ENCODE measurements at places on chromosomes 13 and 19. TPM values are rescaled to one million over a fixed set of nuclear protein-coding genes. Genes with fewer than 3 reads are reported as not detected.
A peak's percentile ranks its signal among the peaks of the same experiment; 100 is the strongest.

Gene LRFN3
- polyA plus RNA-seq: 0.32 TPM

DNA sequence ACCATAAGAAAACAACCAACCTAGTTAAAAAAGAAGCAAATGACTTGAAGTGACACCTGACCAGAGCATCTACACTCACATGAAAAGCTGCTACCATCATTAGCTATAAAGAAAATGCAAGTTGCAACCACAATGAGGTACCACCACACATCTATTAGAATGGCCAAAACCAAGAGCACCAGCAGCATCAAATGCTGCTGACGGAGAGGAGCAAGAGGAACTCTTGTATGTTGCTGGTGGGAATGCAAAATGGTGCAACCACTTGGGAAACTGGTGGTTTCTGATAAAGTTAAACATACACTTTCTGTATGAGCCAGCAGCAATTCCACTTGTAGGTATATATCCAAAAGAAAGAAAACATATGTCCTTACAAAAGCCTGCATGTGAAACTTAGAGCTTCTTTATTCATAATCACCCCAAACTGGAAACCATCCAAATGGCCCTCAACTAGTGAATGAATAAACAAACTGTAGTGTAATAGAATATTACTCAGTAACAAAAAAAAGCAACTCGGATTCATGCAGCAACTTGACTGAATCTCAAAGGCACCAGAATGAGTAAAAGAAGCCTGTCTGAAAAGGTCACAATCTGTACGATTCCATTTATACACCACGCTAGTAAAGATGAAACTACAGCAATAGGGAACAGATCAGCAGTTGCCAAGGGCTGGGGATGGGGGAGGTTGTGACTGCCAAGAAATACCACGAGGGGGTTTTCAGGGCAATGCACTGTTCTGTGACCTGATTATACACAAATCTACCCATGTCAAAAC is 60.9 kb upstream of the RANBP3 start:
- no peak for DNase-seq
- no peaks in the 10 kb centered on the region for H3K27me3 ChIP-seq
- H3K4me3 ChIP-seq: no peak overlapping the region
- no peaks in the 10 kb centered on the region for H3K4me1 ChIP-seq

Gene SIGLECL1
- not detected for polyA plus RNA-seq

GRCh38 chr13:42633495-42633894 is 59.5 kb downstream of the TNFSF11 start:
- H3K4me3 ChIP-seq: no peak overlapping the region
- H3K27ac ChIP-seq: no peak overlapping the region
- no peaks in the 10 kb centered on the region for H3K36me3 ChIP-seq
- no peak for DNase-seq
- no peaks in the 10 kb centered on the region for H3K27me3 ChIP-seq

DNA sequence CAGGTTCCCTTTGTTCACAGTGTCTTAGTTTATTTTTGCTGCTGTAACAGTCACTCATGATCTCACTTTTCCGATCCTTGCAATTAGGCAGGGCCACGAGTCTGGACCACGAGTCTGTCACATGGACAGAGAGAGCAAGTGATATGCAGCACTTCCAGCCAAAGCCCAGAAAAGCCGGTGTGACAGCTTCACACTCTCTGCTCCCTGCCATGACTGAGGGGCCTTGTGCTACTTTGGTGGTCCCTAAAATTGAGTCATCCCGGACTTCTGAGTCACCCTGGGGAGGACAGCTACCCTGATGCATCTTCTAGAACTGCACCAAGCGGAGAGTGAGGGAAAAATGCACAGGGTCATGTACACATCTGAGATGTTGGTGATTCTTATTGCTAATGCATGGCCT is 179.6 kb downstream of the EFNB2 start:
- peaks cover 3% of the 10 kb centered on the region for H3K27me3 ChIP-seq
- no peaks in the 10 kb centered on the region for H3K36me3 ChIP-seq
- H3K4me3 ChIP-seq: no peak overlapping the region
- no peak for DNase-seq

- no peaks in the 10 kb centered on the region for H3K27me3 ChIP-seq
- no peak for DNase-seq
- H3K4me3 ChIP-seq: no peak overlapping the region
- H3K4me1 ChIP-seq: no peaks in the 10 kb centered on the region
Observed at GRCh38 chr13:84279166-84279565, 396.9 kb upstream of the SLITRK1 start.

DNA sequence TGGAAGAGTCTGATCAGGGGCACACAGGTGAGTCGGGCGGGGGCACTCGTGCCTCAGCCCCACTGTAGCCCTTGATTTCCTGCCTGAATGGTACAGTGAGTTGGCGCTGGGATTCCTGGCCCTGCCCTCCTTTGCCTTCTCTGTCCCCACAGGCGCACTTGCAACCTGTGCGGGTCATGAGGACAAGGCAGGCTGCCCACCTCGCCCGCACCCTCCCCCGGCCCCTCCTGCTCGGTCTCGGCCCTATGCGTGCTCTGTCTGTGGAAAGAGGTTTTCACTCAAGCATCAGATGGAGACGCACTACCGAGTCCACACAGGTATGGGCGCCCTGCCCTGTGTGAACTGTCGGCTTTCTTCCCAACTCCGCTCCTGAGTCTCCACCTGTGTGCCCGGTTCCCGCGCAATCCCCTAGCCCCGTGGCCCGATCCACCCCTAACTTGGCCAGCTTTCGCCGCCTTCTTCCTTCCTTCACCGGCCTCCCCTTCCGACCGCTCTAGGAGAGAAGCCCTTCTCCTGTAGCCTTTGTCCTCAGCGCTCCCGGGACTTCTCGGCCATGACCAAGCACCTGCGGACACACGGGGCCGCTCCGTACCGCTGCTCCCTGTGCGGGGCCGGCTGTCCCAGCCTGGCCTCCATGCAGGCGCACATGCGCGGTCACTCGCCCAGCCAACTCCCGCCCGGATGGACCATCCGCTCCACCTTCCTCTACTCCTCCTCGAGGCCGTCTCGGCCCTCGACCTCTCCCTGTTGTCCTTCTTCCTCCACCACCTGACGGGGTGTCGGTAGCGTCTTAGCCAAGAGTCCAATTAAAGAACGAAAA is 1.6 kb upstream of the KMT2B start:
- no peaks in the 10 kb centered on the region for H3K36me3 ChIP-seq
- H3K27me3 ChIP-seq: peaks cover 5% of the 10 kb centered on the region
- H3K27ac ChIP-seq: peak overlapping the region; percentile 96
- peaks cover 32% of the 10 kb centered on the region for H3K4me1 ChIP-seq
- peak overlapping the region; percentile 91 for H3K4me3 ChIP-seq

DNA sequence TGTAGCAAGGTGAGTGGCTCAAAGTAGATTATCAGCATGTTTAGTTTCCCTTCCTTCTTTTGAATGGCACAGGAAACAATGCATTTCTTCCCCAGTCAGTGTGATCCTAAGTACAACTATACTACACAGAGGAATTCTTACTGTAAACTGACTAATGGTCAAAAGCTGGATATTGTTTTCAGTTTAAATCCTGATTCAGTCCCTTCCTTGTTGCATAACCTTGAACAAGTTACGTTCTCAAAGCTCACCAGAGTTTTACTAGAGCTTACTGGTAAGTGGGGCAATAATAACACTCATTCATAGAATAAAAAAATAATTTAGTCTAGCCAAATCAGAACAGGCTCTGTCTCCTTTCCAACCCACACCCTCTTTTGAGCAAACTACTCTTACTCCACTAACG is 180.1 kb downstream of the POSTN start:
- no peaks in the 10 kb centered on the region for H3K4me1 ChIP-seq
- no peak overlapping the region for H3K27ac ChIP-seq
- DNase-seq: no peak
- no peaks in the 10 kb centered on the region for H3K27me3 ChIP-seq

Gene MAST1
- polyA plus RNA-seq: 0.28 TPM

DNA sequence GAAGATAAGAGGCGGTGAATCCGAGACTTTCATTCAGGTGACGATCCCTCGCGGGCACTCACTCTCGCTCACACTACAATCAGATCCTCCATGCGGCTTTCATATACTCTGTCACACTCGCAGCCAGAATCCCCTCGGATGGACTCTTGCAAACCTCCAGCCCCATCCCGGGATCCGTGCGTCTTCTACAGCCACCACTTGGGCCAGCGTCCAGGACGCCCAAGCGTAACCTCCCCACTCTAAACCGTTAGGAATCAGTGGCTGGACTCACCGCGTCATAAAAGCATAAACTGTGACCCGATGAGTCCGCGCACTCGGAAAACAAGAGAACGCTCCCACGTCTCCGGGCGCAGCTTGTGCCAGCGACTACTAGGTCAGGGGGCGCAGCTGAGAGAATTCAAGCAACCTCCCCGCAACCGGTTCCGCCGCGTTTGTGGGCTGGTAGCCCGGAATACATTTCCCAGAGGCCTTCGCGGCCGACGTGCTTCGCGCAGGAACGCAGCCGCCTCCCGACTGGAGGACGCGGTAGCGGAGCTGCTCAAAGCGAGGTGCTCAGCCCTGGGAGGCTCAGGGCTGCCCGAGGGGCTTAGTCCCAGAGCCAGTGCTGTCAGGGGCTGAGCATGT is 27.6 kb downstream of the ZNF607 start:
- peaks cover 17% of the 10 kb centered on the region for H3K4me1 ChIP-seq
- H3K36me3 ChIP-seq: peaks cover 10% of the 10 kb centered on the region
- H3K4me3 ChIP-seq: peak overlapping the region; percentile 98
- H3K27me3 ChIP-seq: peaks cover 7% of the 10 kb centered on the region

- no peaks in the 10 kb centered on the region for H3K4me1 ChIP-seq
- H3K27me3 ChIP-seq: peaks cover under 1% of the 10 kb centered on the region
- DNase-seq: no peak
- H3K36me3 ChIP-seq: no peaks in the 10 kb centered on the region
- H3K27ac ChIP-seq: no peak overlapping the region
Observed at GRCh38 chr13:43831088-43831487, 44.3 kb upstream of the ENOX1 start.

Gene ONECUT3
- polyA plus RNA-seq: not detected

DNA sequence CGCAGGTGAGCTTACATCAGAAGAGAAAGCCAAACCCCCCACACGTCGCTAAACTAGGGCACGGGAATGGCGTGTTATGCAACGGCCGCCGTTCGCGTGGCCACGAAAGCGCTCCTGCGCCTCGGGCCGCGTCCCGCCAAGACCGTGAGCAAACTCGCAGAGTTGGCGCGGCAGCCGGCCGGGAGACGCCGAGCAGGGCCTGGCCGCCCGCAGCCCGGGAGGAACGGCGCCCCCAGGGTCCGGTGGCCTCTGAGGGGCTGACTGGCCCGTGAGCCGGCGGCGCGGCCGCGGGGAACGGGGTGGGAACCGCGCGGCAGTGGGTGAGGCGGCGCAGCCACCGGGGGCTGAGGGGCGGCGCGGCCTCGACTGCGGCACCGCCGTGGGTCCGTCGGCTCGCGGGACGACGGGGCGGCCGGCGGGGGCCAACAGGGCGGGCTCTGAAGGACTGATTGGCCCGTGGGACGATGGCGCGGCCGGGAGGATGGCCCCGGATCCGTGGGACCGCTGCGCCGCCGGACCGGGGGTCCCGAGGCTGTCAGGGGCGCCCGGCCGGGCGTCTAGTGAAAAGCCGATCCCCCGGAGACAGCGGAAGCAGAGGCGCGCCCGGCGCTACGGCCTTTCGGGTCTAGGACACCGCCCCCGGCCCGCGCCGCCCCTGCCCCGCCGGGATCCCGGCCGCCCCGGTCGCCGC is 903 bp downstream of the LATS2 start:
- no peak overlapping the region for H3K27ac ChIP-seq
- H3K4me1 ChIP-seq: peaks cover 26% of the 10 kb centered on the region
- H3K4me3 ChIP-seq: peak overlapping the region; percentile 77
- no peaks in the 10 kb centered on the region for H3K36me3 ChIP-seq

DNA sequence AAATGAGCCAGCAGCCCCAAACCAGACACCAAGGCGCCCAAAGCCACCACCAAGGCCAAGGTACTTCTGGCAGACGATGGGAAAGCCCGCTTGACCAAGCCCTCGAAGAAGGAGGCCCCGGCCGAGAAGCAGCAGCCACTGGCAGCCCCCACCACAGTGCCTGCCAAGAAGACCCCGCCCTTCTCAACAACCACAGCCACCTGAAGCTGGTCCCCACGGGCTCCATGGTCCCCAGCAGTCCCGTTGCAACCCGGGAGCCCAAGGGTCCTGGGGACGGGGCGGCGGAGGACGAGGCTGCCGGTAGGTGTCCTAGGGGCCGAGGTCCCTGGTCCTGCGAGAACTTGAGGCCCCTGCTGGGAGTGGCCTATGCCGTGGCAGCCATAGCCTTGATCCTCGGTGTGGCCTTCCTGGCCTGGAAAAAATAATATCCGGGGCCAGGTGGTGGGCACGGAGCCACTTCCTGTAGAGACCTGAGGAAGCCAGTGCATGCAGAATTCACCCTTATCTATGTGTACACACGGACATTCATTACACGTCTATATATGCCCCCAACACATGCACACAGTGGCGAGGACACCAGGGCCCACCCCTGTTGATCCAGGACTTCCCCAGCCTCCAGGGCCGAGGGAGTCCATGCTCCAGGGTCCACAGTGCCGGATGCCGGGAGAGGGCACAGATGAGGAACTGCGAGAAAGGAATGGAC is 13.8 kb downstream of the C1QTNF9 start:
- H3K27ac ChIP-seq: no peak overlapping the region
- H3K4me1 ChIP-seq: no peaks in the 10 kb centered on the region
- H3K27me3 ChIP-seq: peaks cover 7% of the 10 kb centered on the region
- no peak overlapping the region for H3K4me3 ChIP-seq
- H3K36me3 ChIP-seq: no peaks in the 10 kb centered on the region

DNA sequence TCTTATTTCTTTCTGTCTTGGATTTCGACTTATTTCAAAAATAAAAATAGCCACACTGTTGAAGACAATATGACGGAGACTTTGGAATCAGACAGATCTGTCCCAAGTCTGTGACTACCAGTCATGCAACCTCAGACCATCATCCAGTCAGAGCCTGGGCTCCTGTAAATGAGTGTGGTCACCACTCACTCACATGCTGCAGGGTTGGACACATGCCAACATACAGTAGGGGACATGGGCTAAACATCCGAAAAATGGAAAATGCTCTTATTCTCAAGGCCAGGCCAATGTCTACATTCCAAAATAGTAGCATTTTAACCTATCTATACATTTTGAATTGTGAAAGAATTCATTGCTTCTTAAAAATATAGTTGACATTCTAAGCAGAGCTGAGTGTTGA is 75.5 kb upstream of the EDNRB start:
- no peak for DNase-seq
- H3K4me3 ChIP-seq: no peak overlapping the region
- H3K27me3 ChIP-seq: peaks cover 2% of the 10 kb centered on the region
- H3K36me3 ChIP-seq: no peaks in the 10 kb centered on the region
- H3K27ac ChIP-seq: no peak overlapping the region
- H3K4me1 ChIP-seq: no peaks in the 10 kb centered on the region

- no peaks in the 10 kb centered on the region for H3K4me1 ChIP-seq
- H3K27ac ChIP-seq: no peak overlapping the region
- H3K36me3 ChIP-seq: no peaks in the 10 kb centered on the region
- H3K4me3 ChIP-seq: no peak overlapping the region
- DNase-seq: no peak
- H3K27me3 ChIP-seq: peaks cover 35% of the 10 kb centered on the region
Observed at GRCh38 chr13:110923777-110924638, 9.1 kb upstream of the ANKRD10 start.

- H3K27ac ChIP-seq: no peak overlapping the region
- H3K4me3 ChIP-seq: no peak overlapping the region
- H3K27me3 ChIP-seq: peaks cover 2% of the 10 kb centered on the region
- DNase-seq: no peak
- no peaks in the 10 kb centered on the region for H3K36me3 ChIP-seq
- H3K4me1 ChIP-seq: peaks cover 27% of the 10 kb centered on the region
Observed at GRCh38 chr19:13127811-13128575, 9.9 kb downstream of the NACC1 start.

- H3K36me3 ChIP-seq: no peaks in the 10 kb centered on the region
- H3K4me1 ChIP-seq: peaks cover 5% of the 10 kb centered on the region
- H3K27me3 ChIP-seq: peaks cover 10% of the 10 kb centered on the region
- H3K4me3 ChIP-seq: no peak overlapping the region
- DNase-seq: no peak
Observed at GRCh38 chr13:51840917-51841316, 4.1 kb downstream of the TMEM272 start.
